ENCODE measurements at places on chromosomes 2 and 18.
A peak's percentile ranks its signal among the peaks of the same experiment; 100 is the strongest.

GRCh38 chr2:8870441-8870840 lies 33.0 kb upstream of the KIDINS220 start:
- no peak for DNase-seq

DNA sequence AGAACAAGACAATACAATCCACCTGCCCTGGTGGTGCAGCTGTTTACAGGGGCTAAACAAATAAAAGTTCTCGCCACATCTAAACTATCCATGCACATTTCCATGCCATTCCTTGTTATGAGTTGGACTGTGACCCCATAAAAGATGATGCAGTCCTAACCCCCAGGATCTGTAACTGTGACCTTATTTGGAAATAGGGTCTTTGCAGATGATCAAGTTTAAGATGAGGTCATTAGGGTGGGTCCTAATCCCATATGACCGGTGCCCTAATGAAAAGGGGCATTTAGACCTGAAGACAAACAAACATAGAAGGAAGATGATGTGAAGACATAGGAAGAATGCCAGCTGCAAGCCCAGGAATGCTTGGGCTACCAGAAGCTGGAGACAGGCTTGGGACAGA lies 28.2 kb downstream of the THNSL2 start:
- no peak for DNase-seq

DNA sequence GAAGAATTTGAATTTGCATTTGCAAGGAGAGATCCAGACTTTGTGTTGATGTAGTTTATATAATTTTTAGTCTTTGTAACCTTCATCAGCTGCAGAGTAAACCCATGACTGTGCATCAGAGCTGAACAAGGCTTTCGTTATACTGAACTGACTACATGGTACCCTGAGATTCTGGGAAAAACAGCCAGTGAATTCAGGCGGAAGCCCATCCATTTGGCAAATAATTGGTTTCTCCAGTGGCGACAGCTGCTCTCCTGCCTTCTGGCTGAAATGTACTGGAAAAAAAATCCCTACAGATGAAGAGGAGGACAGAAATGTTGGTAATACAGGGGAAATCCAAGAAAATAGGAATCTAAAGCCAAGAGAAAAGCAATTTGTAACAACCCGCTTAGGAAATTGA lies 657.5 kb upstream of the CDH7 start:
- DNase-seq: no peak

DNA sequence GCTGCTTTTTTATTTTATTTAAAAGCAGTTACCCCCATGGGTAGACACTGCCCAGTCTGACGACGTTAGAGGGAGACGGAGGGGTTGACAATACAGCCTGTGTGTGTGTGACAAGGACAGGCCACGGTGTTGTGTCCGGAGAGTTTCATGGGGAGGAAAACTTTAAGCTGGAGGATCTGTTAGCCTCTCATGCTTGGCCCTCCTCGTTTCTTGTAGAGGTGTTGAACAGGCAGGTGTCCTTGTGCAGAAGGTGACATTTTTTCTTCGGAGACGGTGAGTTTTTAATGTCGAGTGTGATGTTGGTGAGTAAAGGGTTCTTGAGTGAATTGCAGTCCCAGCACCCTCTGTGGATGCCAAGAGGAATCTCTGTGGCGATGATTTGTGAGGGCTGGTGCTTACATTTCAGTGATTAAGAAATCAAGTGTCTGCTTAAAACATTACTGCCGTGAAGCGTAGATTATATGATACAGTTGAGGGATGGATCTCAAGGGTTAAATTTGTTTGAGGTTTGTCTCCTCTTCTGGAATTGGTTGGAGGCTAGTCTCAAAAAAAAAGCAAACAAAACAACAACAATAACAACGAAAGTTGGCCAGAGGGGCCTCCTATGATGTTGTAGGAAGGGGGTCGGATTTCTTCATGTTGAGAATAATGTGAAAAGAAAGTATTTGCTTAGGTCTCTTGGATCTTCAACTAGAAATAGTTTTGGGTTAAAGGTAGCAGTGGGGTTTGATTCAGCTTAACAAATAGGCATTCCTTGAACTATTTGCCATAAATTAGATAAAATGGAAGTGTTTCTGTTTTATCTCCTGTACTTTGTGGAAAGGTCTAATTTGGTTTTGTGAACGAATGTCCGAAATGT lies 1.6 kb downstream of the NCOA1 start:
- DNase-seq: no peak

DNA sequence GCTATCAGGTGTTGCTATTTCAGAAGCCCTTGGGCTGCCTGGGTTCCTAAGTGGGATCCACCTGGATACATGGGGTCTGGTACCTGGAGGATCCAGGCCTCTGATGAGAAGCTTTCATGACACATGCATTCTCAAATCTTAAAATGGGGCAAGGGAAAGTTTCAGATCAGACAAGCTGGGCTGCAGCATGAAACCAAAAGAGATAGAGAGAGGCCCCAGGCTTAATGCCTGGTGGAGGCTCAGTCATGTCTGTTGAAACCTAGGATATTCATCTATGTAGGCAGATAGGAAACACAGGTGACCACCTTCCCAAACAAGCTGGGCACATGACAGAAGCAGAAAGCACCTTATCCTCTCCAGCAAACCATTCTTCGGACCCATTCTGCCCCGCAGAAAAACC lies 18.8 kb upstream of the PLB1 start:
- no peak for DNase-seq

DNA sequence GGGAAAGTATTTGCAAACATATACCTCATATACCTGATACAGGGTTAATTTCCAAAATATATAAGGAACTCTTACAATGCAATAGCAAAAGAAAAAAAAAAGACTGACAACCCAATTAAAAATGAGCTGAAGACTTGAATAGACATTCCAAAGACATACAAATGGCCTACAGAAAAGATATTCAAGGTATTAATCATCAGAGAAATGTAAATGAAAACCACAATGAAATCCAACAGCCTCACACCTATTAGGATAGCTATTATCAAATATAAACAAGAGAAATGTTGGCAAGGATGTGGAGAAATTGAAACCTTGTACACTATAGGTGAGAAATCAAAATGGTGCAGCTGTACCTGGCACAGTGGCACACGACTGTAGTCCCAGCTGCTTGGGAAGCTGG lies 25.7 kb downstream of the NR4A2 start:
- DNase-seq: no peak

DNA sequence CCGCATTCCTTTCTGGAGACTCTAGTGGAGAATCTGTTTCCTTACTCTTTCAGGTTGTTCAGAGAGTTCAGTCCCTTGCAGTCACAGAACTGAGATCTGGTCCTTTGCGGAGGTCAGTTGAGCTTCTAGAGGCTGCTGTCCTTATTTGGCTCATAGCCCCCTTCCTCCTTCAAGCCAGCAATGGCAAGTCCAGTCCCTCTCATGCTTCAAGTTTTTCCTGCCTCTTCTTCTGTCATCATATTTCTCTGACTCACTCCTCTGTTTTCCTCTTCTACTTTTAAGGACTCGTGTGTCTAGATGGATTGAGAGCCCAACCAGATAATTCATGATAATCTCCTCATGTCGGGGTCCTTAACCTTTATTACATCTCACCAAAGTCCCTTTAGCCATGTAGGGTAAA lies 173.5 kb upstream of the FOSL2 start:
- no peak for DNase-seq

DNA sequence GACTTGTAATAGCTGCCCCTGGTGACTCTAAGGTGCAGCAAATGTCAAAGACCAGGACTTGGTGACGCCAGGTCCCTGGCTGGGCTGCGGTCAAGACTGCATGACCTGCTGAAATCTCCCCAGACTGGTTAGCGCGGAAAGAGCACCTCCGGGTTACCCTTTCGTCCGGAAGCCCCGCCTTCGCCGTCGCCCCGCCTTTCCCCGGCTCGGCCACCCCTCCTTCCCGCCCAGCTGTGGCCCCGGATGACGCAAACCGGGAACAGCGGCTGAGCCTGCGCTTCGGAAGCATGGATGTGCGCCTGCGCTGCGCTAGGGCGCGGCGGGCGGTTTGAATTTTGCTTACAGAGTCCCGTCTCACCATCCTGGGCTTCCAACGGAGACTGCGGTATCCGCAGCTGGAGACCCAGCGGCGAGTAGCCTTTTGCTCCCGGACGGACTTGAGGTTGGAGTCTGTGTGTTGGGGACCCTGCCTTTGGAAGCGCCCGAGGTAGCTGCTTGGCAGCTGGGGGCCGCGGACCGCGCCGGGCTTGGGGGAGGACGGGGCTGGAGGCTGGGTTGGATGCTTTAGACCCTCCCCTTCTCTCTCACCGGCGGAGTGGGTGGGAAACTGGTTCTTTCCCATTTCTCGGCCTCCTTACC lies at the start of gene SKA1:
Gene SKA1, plus strand, starts transcription at position 294 of the 639 bp plus-strand sequence. CDS start 785 bp downstream, outside the sequence.
- peak; percentile 87 for DNase-seq

DNA sequence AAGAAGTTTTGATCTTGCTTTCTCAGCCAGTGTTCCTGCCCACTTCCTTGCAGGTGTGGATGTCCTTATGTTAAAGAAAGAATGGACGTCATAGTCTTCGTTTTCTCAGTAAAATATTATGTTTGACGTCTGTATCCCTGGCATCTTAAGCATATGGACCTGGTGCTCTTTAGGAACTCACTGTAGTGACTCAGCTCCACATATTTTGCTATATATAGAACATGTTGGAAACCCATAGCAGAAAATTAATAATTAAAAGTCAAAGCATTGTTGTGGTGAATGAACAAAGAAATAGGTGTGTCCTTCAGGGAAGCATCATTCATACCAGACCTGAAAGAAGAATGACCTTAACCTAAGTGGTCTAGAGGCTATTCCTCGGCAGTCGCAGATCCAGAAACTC lies 196.1 kb downstream of the MCFD2 start:
- no peak for DNase-seq

DNA sequence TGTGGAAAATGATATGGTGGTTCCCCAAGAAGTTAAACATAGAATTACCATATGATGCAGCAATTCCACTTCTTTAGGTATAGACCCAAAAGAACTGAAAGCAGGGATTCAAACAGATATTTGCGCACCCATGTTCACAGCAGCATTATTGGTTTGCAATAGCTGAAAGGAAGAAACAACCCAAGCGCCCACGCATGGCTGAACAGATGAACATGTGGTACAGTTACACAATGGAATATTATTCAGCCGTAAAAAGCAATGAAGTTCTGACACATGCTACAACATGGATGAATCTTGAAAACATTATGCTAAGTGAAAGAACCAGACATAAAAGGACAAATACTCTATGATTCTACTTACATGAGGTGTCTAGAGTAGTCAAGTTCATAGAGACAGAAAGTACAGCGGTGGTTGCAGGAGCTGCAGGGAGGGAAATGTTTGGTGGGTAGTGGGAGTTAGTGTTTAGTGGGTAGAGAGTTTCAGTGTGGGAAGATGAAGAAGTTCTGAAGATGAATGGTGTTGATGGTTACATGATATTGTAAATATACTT lies 26.7 kb upstream of the ASPRV1 start:
- DNase-seq: no peak

- peak; percentile 37 for DNase-seq
Measured at GRCh38 chr2:7044253-7045250, 127.3 kb downstream of the RNF144A start.

GRCh38 chr2:145253492-145253891 lies 733.6 kb upstream of the ZEB2 start:
- DNase-seq: no peak

DNA sequence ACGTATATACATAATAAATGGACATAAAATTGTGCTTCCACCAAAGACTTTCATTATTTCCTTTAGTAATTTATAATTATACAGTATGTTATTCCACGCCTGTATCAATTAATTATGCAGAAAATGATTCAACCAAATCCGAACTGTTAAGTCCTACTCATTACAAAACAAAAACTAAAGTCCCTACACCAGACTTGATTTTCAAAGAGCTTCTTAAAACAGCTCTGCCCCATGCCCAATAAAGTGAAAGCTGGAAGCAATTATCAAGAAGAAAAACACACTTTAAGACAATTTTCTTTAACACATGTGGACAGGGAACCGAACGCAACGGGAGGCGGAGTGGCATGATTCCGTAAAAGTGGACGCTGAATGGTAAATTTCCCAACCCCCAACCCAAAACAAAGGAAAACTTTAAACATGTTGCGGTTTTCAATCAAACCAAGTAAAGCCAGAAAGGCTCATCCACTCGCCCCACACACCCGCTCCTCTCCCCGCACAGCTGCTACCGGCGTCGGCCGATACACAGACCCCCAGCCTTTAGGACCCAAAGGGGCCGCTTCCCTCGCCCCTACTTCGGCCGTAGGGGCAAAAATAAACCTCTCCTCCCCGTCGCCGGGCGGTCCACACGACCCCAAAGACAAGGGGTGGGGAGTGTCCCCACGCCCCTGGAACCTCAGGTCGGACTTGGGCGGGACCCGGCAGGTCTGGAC lies 705 bp downstream of the YES1 start:
- DNase-seq: no peak

Measured in T follicular helper cell (primary cell).